ENCODE measurements at places on chromosomes 1 and 21.

GRCh38 chr1:239562095-239562494 is 175.7 kb downstream of the CHRM3 start:
- DNase-seq = no peak

DNA sequence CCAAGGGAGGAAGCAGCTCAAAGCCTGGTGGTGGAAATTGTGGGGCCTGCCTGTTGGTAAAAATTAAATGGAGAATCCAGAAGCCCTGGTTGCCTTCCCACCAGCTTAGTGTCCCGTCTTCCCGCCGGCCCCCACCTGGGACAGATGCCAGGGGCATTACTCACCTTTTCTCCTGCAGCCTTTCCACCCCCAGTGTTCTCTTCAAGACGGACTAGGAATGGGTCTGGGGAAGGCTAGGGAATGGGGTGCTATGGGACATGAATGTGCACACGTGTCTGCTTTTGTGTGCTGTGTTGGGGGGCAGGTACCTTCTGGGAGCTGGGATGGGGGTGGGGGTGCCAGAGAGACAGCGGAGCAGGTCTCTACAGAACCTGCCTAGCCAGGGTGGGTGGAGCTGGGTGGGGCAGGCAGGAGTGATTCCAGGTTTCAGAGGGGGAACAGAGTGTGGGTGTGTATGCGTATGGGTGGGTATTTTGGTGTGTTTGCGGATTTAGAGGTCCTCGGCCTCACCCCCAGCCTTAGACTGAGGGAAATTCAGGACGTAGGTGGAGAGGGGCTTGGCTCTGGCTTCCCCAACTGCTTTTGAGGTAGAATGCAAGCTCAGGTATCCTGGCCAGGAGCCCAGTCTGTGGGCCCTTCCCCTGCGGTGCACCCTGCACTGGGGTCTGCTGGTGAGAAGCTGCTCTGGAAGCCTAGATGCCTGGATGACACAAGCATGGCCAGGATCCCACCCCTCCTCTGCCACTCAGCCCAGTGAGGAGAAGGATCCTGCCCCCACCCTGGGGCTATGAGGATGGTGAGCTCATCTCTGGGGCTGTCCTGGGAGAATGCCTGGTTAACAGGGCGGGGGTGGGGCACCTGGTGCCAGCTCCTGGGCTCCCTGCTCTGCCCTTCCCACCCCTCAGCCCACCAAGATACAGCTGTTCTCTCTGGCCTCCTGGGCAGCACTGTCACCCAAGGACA is 7.8 kb downstream of the VANGL2 start:
- DNase-seq = no peak

DNA sequence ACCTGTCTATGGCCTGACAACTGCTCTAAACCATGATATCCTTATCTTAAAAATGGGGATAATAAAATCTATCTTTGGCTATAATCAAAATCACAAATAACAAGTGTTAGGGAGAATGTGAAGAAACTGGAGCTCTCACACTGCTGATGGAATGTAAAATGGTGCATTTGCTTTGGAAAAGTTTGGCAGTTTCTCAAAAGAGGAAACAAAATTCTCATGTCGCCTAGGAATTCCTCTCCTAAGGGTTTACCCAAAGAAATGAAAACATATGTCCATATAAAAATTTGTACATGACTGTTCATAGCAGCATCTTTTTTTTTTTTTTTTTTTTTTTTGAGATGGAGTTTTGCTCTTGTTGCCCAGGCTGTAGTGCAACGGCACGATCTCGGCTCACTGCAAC is 64.3 kb downstream of the ZNF281 start:
- no peak for DNase-seq

DNA sequence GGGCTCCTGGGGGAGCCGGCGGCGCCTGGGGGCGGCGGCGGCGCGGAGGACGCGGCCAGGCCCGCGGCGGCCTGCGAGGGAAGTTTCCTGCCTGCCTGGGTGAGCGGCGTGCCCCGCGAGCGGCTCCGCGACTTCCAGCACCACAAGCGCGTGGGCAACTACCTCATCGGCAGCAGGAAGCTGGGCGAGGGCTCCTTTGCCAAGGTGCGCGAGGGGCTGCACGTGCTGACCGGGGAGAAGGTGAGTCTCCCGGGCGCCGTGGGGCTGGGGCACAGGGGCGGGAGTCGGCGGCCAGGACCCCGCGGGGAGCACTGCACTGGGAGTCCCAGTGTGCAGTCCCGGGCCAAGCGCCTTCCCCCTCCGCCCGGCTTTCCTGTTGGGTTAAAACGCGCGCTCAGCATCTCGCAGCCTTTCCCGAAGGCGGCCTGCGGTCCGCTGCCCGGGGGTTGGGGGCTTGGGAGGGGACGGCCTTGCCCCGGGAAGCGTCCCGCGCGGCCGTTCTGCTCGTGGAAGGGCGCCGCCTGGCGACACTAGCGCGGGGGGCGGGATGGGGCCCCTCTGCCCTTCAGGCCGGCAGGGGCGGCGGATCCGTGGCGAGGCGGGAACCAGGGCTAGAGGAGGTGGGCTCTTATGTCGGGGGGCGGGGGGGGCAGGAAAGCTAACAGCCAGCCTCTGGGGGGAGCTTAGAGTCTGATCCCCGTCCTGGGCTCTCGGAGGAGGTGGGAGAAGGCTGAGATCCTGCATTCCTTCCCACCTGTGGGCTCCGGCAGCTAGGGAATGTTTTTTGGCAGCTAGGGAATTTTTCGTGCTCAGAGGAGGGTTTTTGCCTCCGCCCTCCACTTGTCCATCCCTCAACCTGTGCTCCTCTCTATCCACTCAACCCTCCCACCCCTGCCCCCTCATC is 1.1 kb downstream of the HUNK start:
- DNase-seq = peak; percentile 39

DNA sequence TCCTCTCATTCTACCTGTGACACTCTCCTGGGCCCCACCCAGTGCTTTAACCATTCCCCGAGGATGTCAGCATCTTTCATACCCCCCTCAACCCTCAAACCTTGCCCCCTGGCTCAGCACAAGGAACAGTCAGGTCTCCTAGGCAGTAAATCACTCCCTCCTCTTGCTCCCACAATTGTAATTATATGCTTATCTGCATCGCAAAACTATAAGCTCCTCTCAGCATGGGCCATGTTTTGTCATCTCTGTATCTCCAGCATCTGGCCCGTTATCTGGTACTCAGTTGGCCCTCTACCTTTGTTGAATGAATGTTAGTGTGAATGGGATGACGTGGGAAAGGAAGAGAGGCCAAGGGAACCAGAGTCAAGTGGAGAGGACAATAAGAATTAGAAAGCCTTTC is 2.8 kb upstream of the ELOVL1 start:
- DNase-seq = no peak
